Foreskin keratinocyte (primary cell): ENCODE measurements at places on chromosomes 1 and 21. TPM values are rescaled to one million over a fixed set of nuclear protein-coding genes. Genes with fewer than 3 reads are reported as not detected.
A peak's percentile ranks its signal among the peaks of the same experiment; 100 is the strongest.

ST6GALNAC3 gene
- 0.07 and 0.24 TPM in 2 replicates for total RNA-seq

SEMA6C gene
- total RNA-seq: 0.99 and 1.2 TPM in 2 replicates

DNA sequence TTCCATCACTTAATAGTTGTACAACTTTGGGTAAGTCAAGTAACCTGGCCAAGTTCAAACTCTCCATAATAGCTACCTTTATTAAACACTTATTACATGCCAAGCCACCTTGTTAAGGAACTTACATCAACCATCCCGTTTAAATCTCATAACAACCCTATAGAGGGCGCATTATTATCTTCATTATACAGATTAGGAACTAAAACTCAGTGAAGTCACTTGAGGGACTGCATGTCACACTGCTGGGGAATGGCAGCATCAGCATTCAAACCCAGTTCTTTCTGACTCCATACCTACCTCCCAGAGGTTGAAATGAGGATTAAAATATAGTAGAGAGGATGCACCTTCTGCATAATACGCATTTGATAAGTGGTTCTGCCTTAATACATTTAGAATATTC lies 47.1 kb upstream of the PLA2G2C start:
- DNase-seq: peak; percentile 17

- no peak for DNase-seq
Measured at GRCh38 chr1:13667691-13668090, 32.3 kb upstream of the PRDM2 start.

DNA sequence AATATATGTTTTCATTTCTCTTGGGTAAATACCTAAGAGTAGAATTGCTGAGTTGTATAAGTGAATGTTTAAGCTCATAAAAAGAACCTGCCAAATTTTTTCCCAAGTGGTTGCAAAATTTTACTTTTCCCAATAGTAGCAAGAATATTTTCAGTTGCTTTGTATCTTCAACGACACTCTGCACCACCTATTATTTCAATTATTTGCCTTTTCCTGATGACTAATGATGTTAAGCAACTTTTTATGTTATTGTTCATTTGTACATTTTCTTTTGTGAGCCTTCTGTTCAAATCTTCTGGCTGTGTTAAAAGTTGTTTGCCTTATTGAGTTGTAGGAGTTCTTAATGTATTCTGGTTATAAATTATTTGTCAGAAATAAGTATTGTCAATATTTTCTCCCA lies 299.1 kb upstream of the NRIP1 start:
- peak; percentile 6 for DNase-seq
